Hypothalamus (tissue), 51 donors: ENCODE measurements at places on chromosomes 2 and 18.

- no peak for DNase-seq
Observed at GRCh38 chr2:60527762-60528161, 25.7 kb downstream of the BCL11A start.

- DNase-seq: no peak
Observed at GRCh38 chr2:224608104-224608503, 22.9 kb upstream of the CUL3 start.

GRCh38 chr2:54859416-54859815 is 136.0 kb downstream of the EML6 start:
- no peak for DNase-seq

DNA sequence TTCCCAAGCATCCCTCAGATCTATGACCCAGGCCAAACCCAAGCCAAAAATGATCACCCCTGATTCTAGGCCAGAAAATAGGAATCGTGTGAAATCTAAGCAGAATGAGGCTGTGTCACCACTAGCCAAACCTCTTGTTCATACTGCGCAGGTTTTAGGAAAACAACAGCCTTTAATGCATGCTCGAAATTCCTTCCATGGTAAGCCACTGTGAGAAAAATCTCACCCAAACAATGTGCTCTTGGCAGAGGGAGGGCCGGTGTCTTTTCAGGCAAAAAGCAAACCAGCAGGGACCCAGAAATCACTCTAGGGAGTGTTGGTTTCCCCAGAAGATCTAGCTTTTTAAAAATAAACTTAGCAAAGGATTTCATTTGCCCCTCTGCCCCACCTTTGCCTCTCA is 71.2 kb upstream of the FOSL2 start:
- DNase-seq: no peak

DNA sequence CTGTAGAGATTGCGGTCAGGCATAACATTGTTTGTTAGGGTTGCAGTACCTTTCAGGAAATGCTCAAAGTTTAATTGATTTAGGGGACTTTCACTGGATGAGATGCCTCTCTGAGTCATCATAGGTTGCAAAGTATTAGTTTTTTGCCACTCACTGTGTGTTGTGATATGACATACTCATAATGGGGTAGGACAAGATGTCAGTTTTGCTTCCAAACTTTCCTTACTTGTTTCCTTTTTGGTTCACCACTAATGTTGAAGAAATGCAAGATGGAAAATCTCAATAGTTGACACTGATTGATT is 35.0 kb upstream of the PTH2R start:
- no peak for DNase-seq
